ENCODE measurements at places on chromosomes 4 and X.
A peak's percentile ranks its signal among the peaks of the same experiment; 100 is the strongest.

DNA sequence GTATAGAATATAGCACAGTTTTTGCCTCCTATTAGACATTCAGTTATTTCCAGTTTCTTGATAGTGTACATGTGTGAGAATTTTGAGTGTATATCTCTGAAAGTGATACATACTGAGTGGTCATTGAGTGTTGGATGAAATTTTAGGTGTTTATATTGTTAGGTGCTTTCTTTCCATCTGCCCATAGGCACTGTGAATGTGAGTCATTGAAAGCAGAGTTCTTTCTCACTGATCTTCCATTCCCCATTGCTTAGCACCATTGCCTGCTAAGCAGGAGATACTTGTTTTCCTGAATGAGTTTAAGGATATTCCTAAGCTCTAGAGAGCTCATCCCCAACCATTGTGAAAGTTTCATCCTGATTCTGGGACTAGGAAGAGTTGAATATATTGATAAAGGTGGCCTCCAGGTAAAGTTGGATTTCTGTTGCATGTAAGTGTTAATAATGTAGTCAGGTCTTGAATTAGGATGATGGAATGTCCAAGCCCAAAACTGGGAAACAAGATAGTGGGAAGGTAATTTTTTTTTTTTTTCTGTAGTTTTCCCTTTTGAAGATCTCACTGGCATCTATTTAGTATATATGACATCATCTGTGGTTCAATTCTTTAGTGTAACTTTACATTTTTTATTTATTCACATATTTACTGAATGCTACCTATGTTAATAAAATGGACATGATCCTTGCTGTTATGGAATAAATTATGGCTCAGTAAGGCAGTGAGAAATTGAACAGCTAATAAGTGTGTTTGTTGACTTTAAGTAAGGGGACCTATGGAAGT is 22.1 kb downstream of the UBE2K start:
- DNase-seq: no peak

GRCh38 chr4:118356731-118357130 is 3.9 kb upstream of the PRSS12 start:
- DNase-seq: no peak

DNA sequence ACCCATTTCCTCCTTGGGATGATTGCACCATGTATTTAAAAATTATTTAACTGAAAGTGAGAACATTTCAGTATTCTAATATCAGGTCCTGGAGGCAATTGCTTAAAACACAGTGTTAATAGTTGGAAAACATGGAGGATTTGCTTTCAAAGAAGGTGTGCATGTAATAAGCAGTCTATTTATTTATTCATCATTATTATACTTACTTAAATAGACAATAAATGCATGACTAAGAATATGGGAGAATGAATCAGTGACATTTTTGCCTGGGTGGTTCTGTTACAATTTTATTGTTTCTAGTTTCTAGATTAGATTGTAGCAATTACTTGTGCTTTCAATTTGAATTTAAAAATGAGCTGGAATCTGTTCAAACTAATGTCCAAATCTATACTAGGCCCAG is 145.5 kb downstream of the AREG start:
- DNase-seq: no peak

GRCh38 chr4:89197920-89198319 is 86.6 kb downstream of the TIGD2 start:
- DNase-seq: no peak

DNA sequence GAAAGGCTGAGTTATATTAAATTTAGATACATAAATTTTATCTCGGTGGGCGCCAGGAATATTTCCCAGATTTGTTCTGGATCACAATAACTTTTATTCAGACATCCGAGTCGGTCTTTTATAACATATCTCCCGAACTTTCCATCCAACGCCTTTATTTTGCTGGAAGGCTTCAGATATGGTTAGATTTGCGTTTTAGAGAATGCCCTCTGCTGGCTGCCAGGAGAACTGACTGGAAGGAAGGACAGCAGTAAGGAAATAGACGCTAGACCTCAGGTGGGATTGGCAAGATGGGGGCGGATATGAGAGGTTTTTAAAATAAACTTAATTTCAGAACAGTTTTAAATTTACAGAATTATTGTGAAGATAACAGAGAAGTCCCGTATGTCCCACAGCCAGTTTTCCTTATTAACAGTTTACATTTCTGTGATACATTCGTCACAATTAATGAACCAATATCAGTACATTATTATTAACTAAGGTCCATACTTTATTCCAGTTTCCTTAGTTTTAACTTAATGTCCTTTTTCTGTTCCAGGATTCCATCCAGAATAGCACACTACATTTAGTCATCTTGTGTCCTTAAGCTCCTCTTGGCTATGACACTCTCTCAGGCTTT is 4.6 kb upstream of the KANTR start:
- DNase-seq: no peak

DNA sequence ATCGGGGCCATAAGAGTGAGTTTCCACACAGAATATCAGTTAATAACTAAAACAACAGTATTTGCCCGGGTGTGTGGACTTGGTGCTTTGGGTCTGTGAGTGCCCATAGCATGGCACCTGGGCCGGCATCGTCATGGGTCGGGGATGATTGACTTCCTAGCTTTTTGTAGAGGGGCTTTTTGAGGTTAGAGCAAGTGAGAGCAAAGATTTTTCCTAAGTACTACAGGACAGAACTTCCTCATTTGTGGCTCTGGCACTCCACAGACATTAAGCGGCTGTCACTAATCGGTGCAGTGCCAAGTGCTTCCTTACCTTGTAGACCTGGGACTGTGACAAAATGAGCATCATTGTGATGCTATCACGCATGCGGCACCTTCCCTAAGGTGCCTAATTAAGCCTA is 81.0 kb downstream of the SHROOM2 start:
- no peak for DNase-seq

DNA sequence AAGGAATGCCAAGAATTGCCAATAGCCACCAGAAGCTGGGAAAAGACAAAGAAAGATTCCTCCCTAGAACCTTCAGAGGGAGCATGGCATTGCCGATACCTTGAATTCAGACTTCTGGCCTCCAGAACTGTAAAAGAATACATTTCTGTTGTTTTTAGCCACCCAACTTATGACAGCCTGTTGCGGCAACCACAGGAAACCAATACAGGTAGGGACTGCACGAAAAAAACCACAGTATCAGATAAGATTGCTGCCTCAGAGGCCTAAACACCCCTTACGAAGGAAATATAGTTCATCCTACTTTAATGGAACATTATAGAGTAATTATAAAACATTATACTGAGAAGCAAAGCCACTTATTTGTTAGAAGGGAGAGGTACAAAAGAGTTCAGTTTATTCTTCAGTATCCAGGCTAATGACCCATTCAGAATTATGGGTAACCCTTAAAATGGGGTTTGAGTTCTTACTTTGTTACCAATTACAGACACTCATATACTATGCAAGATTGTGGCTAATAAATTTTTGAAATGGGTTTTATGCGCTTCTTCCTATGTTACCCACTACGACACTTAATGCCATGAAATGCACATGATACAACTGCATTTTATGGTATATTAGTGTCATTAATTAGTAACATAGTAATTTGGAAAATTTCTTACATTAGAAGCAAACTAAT is 37.4 kb upstream of the SMIM10L2A start:
- peak; percentile 6 for DNase-seq

GRCh38 chr4:65747386-65747785 is 77.1 kb upstream of the EPHA5 start:
- no peak for DNase-seq
